H1 (cell line): ENCODE measurements at places on chromosomes 4 and X.

DNA sequence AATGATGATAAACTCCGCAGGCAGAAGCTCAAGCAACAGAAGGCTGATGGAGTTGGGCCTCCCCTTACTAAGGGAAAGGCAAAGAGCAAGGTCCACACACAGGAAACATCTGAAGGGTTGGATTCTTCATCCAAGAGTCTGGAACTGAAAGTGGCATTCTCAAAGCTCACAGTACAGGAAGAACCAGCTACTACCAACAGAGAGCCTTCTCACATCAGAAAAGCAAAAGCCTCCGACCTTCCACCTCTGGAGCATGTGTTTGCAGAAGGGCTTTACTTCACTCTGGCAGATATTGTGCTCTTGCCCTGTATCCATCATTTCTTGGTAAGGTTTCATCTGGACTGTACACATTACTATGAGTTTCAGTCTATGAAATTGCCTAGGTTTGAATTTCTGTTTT, 10.6 kb downstream of the GSTCD start:
- DNase-seq = no peak

DNA sequence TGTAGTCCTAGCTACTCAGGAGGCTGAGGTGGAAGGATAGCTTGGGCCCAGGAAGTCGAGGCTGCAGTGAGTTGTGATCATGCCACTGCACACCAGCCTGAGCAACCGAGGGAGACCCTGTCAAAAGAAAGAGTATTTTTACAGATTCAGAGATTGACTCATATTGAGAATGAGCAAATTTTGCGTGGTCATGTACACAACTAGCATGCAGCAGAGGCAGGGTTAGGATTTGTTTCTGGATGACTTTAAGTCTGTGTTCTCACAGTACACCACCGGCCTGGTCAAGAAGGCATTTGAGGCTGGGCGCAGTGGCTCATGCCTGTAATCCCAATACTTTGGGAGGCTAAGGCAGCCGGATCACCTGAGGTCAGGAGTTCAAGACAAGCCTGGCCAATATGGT, 44.8 kb upstream of the CBR4 start:
- DNase-seq = no peak

- DNase-seq = no peak
Observed at GRCh38 chr4:15691346-15692135, 9.9 kb downstream of the FAM200B start.

DNA sequence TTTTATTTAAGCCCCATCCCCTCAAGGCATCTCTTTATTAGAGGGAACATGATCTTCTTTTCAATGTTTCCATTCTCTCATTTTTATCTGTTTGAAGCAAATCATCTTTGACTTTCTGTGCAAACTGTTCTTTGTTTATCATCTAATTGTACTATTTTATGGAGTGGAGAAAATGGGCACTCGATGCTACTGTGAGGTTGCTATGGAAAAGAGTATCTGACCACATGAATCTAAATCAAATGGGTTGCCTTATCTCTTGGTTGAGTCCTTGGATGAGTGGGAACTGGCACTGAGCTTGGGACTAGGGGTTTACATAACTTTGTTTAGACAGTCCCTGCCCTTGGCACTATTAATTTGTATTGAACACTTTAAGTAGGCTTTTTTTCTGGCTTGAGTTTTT, 9.1 kb downstream of the OCRL start:
- DNase-seq = no peak

GRCh38 chr4:138961664-138962063, 53.9 kb upstream of the NOCT start:
- no peak for DNase-seq

DNA sequence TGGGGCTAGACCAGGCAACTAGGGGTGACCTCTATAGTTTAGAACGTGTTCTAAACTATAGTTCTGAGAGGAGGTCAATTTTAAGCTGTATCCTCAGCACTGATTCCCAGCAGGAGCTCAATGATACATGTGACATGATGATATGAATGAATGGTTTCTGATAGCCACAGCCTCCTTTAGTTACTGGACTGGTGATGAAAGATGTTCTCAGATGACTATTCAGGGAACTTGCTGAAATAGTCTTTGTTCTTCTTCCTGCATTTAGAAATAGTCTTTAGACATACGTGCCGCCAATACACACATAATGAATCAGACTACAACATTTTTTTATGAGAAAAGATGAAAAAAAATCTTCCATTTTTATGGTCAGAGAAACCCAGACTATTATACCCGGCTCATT, 116.3 kb upstream of the TMEM150C start:
- DNase-seq = no peak

DNA sequence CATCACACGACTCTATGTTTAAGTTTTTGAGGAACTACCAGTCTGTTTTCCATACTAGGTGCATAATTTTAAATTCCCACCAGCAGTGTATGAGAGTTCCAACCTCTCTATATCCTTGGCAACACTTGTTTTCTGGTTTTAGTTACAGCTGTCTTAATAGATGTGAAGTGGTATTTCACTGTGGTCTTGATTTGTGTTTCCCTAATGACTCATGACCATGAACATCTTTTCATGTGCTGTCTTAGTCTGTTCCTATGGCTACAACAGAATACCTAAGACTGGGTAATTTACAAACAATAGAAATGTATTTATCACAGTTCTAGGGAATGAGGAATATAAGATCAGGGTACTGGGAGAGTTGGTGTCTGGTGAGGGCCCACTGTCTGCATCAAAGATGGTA, 51.5 kb upstream of the GPR78 start:
- DNase-seq = no peak

GRCh38 chr4:87144356-87144755, 76.1 kb downstream of the KLHL8 start:
- DNase-seq = no peak

- no peak for DNase-seq
Observed at GRCh38 chr4:126779436-126780166, 853.2 kb upstream of the INTU start.

GRCh38 chr4:85708468-85708867, 233.5 kb downstream of the ARHGAP24 start:
- no peak for DNase-seq

GRCh38 chr4:150415213-150415612, 166.7 kb upstream of the MAB21L2 start:
- DNase-seq = no peak

DNA sequence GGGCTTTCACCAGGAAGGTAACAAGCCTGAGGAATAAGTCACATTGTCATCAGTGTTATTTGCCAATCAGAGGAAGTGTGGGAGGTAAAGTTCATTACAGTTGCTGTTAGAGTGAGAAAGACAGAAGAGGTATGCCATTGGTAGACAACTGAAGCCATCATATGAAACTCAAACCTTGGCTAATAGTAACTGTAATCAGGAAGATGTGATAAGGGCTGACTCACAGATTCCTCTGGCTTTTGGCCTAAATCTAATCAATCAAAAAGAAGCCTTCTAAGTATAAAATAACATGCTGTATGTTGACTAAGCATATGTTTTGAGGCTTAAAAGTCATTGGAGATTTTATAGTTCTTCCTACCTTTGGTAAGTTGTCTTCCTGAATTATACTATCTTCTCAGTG, 242.8 kb downstream of the PCDH7 start:
- DNase-seq = no peak

- DNase-seq = no peak
Observed at GRCh38 chrX:13028871-13029636, 15.4 kb downstream of the FAM9C start.

DNA sequence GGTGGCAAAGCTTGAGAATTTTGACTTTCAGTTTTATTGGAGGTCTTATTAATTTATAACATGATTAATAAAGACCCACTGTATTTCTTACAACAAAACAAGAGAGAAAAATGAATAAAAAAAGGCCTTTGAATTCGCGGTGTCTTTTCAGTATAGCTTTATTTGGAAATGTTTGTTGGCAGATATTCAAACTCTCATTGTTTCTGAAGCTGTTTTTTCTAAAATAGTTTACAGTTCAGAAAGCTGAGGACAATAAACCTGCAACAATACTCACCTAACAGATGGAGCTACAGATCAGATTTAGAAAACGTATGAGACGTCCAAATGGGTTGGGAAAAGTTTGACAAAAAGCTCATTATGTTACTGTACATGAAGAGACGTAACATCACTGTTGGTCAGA, 2.4 kb upstream of the SPARCL1 start:
- no peak for DNase-seq

DNA sequence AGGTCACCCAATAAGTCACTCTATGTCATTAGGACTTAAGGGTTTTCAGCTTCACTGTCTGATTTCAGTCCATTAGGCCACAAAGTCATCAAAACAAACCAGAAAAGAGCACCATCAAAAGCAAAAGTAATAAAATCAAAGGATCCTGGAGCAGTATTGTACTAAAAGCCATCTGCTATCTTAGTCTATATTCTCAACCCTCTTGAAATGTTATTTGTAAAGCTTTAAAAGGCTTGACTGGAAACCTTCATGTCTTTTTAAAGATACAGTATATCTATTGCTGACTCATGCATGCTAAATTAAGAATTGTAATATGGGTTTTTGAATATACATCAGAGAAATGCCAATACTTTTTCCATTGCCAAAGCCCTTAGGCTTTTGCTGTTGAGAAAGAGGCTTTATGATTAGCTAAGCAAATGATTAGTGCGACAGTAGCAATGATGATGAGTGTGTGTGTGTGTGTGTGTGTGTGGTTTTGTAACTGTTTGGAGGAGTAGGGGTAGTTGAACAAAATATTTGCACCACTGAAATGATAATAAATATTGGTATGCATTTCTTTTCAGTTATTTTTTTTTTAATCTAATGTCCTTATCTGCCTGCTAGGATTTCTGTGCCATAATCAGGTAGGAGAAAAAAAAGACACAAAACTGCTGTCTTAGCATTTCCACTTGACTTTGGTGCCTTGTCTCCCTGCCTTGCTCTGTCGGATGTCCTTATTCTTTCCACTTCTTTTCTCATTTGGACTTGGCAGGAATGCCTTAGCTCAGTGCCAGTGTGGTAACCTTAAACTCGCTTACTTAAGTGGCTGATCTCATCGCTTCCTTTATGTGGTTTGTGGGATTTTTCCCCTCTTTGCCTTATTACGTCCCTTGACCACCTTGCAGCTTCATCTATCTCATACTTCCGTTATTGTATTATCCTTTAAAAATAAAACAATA, 119.7 kb downstream of the PCDH7 start:
- no peak for DNase-seq

- DNase-seq = no peak
Observed at GRCh38 chr4:102584091-102584490, 82.9 kb downstream of the NFKB1 start.

GRCh38 chrX:16067886-16068515, 55.4 kb upstream of the GRPR start:
- no peak for DNase-seq

DNA sequence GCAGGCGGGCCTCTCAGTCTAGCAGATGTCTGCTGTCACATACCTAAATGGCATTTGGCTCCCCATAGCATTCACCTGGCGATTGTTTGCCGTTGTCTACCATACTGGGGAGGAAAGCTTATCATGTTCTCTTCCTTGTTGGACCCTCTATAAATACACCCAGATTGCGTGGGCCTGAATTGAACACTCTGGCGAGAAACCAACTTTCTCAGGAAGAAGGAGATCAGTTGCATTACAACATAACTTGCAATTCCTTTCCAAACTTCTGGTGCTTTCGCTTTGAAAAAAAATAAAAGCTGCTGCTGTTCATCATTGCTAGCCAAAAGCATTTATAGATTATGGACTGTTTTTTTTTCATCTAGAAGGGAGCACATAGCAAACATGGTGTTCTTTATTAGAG, 230.0 kb upstream of the GPC4 start:
- no peak for DNase-seq

- DNase-seq = no peak
Observed at GRCh38 chrX:6292599-6292998, 63.9 kb upstream of the NLGN4X start.

DNA sequence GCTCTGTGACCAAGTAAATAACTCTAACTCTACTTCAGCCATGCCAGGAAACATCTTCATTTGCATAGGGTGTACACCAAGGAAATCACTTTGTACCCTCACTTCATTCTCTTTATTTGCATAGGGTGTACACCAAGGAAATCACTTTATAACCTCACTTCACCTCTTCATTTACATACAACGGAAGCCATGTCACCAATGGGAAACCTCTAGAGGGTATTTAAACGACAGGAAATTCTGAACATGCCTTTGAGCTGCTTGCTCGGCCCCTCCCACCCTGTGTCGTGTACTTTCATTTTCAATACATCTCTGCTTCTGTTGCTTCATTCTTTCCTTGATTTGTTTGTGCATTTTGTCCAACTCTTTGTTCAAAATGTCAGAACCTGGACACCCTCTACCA, 848.1 kb upstream of the FRG1 start:
- no peak for DNase-seq

- DNase-seq = no peak
Observed at GRCh38 chr4:151806511-151806927, 45.7 kb upstream of the GATB start.

DNA sequence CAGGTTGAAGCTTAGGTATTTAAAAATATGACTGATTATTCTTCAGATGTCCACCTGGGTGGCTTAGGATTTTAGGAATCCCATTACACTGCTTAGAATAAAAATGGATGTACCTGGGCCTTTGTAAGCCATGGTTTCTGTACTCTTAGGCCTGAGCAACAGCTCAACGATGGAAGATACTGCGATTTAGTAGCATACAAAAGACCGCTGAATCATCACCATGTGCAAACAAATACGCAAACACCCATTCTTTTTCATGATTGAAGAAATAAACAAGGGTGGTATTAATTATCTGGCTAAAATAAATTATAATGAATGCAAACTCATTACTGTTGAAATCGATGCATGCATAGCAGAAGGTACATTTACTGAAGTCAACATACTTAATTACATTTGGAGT, 188.9 kb downstream of the ZNF330 start:
- DNase-seq = no peak

DNA sequence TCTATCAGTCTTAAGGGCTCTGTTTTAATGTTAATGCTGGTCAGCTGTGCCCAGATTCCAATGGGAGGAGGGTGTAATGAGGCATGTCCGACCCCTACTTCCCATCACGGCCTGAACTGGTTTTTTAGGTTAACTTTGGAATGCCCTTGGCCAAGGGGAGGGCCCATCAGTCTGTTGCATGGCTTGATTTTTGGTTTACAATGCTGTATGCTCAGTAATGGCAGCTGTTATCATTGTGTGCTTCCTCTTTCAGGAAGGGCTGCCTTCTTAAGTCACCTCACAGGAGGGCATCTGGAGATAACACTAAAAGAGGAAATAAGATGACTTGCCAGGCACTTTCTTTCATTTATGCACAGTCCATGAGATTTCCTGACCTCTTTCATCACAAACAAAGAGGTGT, 36.3 kb downstream of the ATXN3L start:
- no peak for DNase-seq

GRCh38 chr4:133162941-133163340, 13.8 kb downstream of the PCDH10 start:
- no peak for DNase-seq
